Right renal pelvis (tissue), 4 donors: ENCODE measurements at places on chromosomes 2 and 18.

DNA sequence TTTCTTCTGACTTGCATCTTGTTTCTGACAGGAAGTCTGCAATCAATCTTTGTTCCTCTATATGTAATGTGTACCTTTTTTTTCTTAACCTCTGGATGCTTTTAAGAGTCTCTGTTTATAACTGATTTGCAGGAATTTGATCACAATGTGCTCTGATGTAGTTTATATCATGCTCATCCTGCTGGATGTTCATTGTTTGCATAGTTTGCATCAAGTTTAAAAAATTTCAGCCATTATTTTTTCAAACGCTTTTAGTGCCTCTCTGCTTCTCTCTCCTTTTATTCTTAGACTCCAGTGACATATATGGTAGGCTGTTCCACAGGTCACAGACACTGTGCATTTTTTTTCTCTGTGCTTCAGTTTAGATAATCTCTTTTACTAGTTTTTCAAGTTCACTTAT, 23.9 kb downstream of the RBKS start:
- no peak for DNase-seq

DNA sequence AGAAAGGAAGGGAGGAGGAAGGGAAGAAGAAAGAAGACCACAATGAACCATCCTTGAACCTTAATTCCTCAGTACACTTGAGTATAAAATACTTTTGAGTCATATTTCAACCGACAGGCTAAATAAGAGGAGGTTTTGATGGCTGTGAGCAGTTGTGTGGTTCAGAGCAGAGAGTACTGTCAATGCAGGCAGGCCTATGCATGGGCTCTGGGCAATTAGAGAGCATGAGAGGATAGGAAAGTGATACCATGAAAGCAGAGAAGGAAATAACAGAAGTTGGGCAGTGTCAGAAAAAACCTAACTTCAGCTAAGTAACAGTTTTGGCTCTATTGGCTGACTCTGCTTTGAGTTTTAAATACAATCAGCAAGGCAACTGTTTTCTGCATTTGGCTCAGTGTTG, 123.6 kb upstream of the STK17B start:
- DNase-seq: no peak

GRCh38 chr2:23624378-23624777, 239.4 kb downstream of the KLHL29 start:
- no peak for DNase-seq

- no peak for DNase-seq
Observed at GRCh38 chr18:73735836-73736235, 411.8 kb downstream of the FBXO15 start.

- no peak for DNase-seq
Observed at GRCh38 chr2:166413255-166413654, 37.5 kb upstream of the SCN9A start.

DNA sequence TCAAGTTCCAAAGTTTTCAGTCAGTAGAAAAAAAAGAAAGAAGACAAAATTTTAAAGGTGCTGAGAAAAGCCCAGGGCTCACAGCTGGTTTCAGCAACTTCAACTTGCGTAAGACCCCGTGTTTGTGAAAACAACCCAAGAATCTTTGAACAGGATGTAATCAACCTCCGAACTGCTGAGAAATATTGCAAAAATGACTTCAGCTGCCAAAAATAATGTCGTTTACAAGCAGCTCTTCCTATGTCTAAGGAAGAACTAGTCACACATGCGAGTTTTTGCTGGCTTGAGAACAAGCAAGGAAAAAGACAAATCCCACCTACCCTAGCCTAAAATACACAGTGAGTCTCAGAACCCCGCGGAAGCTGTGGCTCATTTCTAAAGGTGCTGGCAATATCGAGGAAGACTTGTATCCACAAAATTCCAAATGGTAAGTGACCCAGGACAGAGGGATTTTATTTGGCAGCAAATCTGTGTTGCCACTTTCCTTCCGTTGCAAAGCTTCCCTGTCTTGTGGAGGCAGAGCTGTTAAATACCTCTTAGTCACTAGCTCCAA, 59.8 kb upstream of the SLC8A1 start:
- DNase-seq: no peak

DNA sequence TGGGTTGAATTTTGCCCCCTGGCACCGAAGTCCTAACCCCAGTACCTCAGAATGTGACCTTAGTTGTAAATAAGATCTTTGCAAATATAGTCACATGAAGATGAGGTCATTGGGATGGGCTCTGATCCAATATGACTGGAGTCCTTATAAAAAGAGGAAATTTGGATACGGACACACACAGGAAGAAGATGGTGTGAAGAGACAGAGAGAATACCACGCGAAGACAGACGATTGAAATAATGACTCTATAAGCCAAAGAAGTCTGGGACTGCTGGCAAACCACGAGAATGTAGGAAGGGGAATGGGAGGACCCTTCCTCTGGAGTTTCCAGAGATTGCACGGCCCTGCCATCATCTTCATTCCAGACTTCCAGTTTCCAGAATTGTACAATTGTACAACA, 98.6 kb downstream of the CPO start:
- no peak for DNase-seq

- DNase-seq: no peak
Observed at GRCh38 chr2:236715077-236715476, 145.5 kb downstream of the ACKR3 start.

DNA sequence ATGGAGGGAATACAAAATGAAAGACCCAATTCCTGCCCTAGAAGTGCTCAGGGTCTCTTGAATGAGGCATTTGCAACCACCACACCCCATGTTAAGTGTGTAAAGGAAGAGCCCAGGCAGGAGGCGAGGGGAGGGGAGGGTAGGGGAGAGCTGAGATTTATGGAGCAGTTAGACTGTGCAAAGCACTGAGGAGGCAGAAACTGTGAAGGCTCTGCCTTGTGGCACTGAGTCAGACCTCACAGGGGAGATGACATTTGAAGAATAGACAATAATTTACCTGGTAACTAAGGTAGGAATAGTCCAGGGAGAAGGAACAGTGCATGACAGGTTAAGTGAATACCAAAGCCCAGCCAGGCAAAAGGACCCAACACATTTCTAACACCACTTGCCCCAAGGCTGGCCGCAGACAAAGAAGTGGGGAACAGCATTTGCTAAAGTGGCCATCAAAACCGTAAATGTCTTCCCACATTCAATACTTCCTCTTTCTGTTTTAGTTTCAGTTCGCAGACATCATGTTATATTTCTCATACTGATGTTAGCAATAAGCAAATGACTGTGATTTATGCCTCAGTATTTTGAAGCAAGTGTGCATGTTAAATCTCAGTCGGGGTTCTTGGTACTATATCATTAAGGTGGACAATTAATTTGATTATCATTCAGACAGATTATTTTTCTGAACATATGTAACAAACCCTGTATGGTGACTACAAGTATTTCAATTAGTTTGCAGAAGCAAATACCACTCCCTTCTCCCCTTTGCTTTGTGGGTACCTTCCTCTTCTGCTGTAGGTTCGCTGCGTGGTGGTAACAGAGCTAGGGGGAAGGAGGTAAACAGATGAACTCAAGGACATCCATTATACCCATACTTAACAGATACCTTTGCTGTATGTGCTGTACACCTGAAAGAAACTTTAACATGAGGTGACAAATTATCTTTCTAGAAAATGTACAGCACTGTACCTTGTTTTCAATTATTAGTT, 27.5 kb downstream of the CDH20 start:
- no peak for DNase-seq

- no peak for DNase-seq
Observed at GRCh38 chr2:219386532-219387280, 1.0 kb downstream of the DNPEP start.

GRCh38 chr2:231673348-231673770, 35.0 kb upstream of the PTMA start:
- no peak for DNase-seq

DNA sequence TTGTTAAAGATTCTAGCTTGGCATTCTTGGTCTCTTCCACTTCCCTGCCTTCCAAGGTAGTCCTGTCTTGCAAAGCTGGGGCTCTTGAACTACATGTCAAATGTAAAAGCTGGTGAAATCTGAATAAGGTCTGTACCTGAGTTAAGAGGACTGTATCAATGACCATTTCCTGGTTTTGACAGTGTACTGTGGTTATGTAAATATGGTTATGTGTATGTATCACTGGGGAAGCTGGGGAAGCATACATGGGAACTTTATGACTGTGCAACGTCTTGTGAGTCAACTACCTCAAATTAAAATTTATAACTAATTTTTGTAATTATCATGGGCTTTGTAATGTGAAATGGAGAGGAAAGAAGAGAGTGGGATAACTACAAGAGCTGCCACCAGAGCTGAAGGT, 81.7 kb downstream of the COL4A4 start:
- DNase-seq: no peak

- DNase-seq: no peak
Observed at GRCh38 chr2:8977758-8978157, 25.7 kb downstream of the MBOAT2 start.

- no peak for DNase-seq
Observed at GRCh38 chr18:9987345-9987744, 73.5 kb downstream of the VAPA start.

- no peak for DNase-seq
Observed at GRCh38 chr18:49073437-49073836, 122.7 kb upstream of the SMAD7 start.

GRCh38 chr2:149860276-149860921, 272.8 kb upstream of the MMADHC start:
- DNase-seq: peak; percentile 32

- no peak for DNase-seq
Observed at GRCh38 chr2:134502104-134502503, 216.7 kb downstream of the TMEM163 start.

- DNase-seq: no peak
Observed at GRCh38 chr18:40048886-40049650, 1906.0 kb upstream of the PIK3C3 start.

DNA sequence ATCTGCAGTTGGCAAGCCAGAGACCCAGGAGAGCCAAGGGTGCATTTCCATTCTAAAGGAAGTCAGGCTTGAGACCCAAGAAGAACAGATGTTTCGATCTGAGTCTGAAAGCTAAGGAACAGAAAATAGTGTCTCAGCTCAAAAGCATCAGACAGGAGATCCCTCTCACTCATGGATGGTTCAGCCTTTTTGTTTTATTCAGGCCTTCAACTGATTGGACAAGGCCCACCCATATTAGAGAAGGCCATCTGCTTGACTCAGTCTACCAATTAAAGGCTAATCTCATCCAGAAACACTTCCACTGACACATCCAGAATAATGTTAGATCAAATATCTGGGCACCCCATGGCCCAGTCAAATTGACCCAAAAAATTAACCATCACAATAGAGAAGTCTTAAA, 255.0 kb downstream of the TXNL1 start:
- DNase-seq: no peak

DNA sequence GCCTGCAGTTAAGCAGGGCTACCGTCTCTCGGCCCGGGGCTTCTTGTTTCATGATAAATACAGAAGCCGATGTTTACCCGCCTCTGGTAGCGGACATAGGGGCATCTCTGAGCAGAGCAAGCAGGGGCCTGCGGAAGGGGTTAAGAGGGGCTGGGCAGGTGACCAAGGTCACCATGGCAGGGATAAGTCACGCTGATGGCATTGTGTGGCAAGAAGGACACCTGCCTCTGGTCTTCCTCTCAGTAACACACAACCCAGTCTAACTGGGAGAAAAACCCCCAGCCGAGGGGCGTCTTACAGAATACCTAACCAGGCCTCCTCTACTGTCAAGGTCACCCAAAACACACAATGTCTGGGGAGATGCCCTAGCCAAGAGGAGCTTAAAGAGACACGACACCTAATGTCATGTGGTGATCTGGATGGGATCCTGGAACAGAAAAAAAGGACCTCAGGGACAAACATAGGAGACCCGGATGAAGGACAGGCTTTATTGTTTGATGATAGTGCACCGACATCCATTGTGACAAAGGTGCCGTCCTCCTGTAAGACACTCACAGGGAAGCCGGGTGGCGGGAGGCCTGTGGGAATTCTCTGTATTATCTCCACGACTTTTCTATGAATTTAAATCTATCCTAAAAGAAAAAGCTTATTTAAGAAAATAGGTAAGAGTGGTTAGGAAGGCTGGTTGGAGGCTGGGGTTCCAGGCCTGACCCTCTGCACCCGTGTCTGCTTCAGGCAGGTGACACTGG, 24.8 kb downstream of the SH3BP4 start:
- no peak for DNase-seq

- no peak for DNase-seq
Observed at GRCh38 chr2:57894381-57894780, 152.2 kb upstream of the VRK2 start.

- no peak for DNase-seq
Observed at GRCh38 chr2:186523791-186524190, 37.7 kb downstream of the ZC3H15 start.

- DNase-seq: no peak
Observed at GRCh38 chr18:59681051-59681450, 16.2 kb downstream of the CCBE1 start.

DNA sequence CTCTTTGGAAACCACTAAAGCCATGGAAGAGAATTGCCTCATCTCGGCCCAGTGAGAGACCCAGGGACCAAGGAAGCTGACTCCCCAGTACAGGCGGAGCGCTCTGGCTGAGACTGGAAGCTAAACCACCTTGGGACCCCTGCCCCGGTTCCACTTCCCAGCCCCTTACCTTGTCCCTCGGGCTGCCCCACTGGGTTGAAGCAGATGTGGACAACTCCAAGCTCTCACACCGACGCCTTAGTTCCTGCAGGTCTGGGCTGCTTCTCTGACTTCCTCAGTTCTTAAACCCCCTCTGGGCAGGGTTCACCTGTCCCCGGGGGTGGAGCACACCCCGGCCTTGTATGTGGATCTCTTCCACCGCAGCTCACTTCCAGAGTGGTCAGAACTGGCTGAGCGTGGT, 266.2 kb downstream of the PHLPP1 start:
- DNase-seq: no peak

- DNase-seq: no peak
Observed at GRCh38 chr18:22279741-22280452, 110.5 kb downstream of the GATA6 start.

DNA sequence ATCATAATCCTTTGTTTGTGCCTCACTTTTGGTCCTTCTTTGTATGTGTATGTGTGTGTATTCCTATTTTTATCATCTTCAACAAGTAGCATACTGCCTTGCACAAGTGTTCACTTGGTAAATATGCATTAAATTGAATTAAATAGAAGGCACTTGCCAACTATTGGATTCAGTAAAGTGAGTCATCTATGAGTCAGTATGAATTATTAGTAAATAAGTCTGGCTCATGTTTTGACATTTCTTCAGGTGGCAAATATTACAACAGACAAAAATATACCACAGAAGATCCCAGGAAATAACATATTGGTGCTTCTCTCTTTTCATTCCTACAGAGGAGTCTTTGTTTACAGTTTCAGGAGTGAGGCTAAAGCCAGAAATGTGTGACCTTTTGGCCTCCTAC, 84.1 kb downstream of the CDK15 start:
- no peak for DNase-seq

GRCh38 chr2:232013701-232014353, 52.3 kb downstream of the DIS3L2 start:
- DNase-seq: no peak

- no peak for DNase-seq
Observed at GRCh38 chr2:138373993-138374408, 127.6 kb upstream of the SPOPL start.
